ENCODE measurements at places on chromosomes 6 and 20.

- DNase-seq = no peak
These were observed 426.4 kb downstream of the PREX1 start for GRCh38 chr20:48401359-48401758.

GRCh38 chr20:33561692-33562601, 72.1 kb downstream of the CBFA2T2 start:
- peak; percentile 75 for DNase-seq

DNA sequence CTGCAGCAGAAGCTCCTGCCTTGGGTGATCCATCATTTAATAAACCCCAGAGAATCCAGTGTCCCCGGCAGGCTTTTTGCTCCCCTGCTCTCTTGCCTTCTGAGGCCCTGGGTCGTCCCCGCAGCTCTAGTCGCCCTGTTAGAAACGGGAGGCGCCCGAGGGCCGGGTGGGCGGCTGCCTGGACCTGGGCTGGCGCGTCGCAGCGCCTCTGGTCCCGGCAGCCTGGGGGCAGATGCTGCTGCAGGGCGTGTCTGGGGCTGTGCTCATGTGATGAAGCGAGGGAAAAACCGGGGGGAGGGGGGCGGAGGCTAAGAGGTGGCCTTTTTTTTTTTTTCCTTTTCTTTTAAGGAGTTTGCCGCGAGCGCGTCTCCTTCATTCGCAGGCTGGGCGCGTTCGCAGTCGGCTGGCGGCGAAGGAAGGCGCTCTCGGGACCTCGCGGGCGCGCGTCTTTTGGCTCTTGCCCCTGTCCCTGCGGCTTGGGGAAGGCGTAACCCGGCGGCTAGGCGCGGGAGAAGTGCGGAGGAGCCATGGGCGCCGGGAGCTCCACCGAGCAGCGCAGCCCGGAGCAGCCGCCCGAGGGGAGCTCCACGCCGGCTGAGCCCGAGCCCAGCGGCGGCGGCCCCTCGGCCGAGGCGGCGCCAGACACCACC, 394 bp downstream of the AKAP12 start:
- DNase-seq = peak; percentile 9

DNA sequence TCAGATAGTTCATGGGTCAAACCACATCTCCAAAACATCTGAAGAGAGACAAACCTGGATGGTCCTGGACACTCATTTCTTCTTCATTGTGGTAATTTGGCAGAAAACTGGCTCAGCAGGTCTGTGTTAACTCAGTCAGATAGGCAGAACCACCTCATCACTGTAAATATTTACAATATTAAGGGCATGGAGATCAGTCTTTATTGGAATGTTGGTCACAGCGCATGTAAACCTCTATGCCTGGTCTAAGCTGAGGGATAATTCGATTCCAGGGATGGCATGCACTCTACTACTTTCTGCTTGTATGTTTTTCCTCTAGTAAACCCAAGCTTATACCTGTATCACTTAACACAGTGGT, 4.0 kb upstream of the TBC1D7 start:
- DNase-seq = no peak

DNA sequence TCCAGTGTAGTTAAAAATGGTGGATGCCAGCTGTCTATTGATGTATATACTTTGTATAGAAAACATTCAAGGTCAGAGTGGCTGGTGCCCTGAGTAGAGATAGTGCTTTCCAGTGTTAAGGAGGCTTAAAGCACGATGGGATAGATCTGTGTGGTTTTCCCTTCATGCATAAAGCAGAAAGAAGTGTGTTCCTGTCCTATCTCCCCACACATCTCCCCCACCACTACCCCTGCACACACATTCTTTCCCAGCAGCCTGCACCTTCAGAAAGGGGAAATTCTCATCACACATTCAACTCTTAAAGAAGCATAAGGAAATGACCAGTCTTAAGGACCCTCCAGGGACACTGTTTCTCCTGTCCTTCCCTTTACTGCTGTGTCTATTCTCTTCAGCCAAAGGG, 221.7 kb upstream of the TAB2 start:
- no peak for DNase-seq
